Neural progenitor cell (in vitro differentiated cells): ENCODE measurements at places on chromosomes 2 and 18.

GRCh38 chr2:34025196-34025595 is 426.1 kb upstream of the FAM98A start:
- no peaks in the 10 kb centered on the region for H3K36me3 ChIP-seq
- no peaks in the 10 kb centered on the region for H3K27me3 ChIP-seq
- DNase-seq, result no peak
- H3K4me1 ChIP-seq, result peaks cover 8% of the 10 kb centered on the region
- no peak overlapping the region for H3K4me3 ChIP-seq

DNA sequence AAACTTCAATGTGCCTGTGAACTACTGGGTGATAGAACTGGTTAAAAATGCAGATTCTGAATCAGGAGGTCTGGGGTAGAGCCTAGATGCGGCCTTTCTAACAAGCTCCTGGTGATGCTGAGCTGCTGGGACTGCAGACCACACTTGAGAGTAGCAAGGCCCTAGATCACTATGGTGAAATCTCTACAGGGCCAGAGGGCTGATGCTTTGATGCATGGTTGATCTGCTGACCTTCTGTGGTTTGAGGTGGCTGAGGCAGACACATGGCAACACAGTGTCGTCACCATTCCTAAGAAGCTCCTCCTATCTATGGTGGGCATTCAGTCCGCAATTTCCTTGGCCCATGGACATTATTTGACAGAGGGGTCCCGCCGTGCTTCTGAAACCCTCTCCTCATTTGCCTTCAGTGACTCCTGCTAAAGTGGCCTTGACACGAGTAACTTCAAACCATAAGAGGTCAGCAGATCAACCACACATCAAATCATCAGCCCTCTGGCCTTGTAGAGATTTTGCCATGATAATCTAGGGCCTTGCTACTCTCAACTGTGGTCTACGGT is 19.8 kb downstream of the CCDC68 start:
- H3K4me1 ChIP-seq, result no peaks in the 10 kb centered on the region
- H3K27me3 ChIP-seq, result no peaks in the 10 kb centered on the region
- DNase-seq, result no peak
- no peaks in the 10 kb centered on the region for H3K36me3 ChIP-seq
- H3K27ac ChIP-seq, result no peak overlapping the region

- DNase-seq, result no peak
- H3K4me3 ChIP-seq, result no peak overlapping the region
- H3K27me3 ChIP-seq, result no peaks in the 10 kb centered on the region
- no peak overlapping the region for H3K27ac ChIP-seq
- no peaks in the 10 kb centered on the region for H3K36me3 ChIP-seq
Measured at GRCh38 chr2:1437101-1437500, 23.8 kb downstream of the TPO start.

DNA sequence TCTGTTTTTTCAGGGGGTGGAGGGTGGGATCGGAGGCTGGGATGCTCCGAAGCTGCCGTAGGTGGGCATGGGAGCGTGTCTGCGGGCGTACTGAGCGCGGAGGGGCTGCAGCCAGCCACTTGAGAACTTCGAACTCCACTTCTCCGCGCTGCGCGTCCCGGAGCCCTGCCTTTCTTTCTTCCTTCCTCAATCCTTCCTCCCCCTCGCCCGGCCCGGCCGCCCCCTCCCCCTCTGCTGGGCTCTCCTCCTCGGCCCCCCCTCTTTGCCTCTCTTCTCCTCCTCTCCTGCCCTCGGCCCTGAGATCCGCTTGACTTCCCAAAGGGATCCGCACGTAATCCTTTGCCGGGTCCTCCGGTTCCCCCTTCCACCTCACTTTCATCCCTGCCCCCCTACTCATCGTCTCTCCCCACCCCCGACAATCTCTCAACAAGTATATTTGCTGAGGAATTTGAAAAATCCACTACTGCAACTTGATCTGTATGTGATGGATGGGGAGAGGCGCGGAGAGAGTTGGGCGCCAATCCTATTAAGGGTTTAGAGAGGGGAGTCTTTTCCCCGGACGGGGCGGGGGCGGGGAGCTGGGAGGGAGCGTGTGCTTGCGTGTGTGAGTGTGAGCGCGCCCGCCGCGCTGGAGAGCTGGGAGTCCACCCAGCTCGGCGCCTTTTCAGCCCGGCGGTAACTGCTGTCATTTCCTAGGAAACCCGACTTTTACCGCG is 1.1 kb downstream of the GLI2 start:
- DNase-seq, result peak; percentile 94
- peaks cover 40% of the 10 kb centered on the region for H3K4me1 ChIP-seq
- H3K27ac ChIP-seq, result peak overlapping the region; percentile 88
- H3K27me3 ChIP-seq, result no peaks in the 10 kb centered on the region

GRCh38 chr2:103959174-103960128 is 894.5 kb upstream of the POU3F3 start:
- no peaks in the 10 kb centered on the region for H3K27me3 ChIP-seq
- peak; percentile 76 for DNase-seq

DNA sequence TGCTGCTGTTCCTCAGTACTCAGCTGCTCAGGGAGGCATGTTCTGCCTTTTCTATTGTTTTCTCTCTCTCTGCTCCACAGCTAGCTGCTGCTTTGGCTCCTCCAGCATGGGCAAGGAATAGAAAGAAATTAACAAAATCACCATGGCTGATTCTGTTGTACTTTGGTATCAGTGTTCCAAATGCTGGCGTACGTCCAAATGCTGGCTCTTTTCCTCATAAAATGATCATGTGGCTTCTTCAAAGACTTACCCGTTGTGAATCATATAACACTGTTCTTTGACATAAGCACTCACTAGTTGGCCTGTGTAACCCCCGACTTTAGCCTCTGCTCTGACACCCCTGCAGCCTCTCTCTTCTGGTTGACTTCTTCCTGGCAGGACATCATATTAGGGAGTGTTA is 547.6 kb downstream of the CPS1 start:
- no peaks in the 10 kb centered on the region for H3K27me3 ChIP-seq
- no peak overlapping the region for H3K27ac ChIP-seq

GRCh38 chr2:233117351-233117750 is 57.2 kb downstream of the INPP5D start:
- H3K27me3 ChIP-seq, result no peaks in the 10 kb centered on the region
- H3K27ac ChIP-seq, result no peak overlapping the region
- no peak overlapping the region for H3K4me3 ChIP-seq
- H3K4me1 ChIP-seq, result no peaks in the 10 kb centered on the region

DNA sequence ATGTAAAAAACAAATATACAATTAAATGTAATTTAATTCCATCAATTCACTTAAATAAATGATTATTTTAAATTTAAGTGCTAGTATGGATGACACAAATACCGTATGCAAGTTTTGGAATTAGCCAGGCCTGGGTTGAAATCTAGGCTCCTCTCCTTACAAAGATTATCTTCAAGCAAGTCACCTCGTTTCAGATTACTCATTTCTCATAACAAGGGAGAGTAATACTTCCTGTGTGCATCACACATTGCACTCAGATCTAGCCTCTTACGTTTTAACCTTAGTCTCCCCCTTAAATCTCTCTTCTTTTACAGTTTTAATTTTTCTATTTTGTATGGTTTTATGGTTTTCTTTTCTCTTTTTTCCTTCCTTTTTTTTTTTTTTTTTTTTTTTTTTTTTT is 1475.9 kb upstream of the NXPH2 start:
- H3K36me3 ChIP-seq, result no peaks in the 10 kb centered on the region
- no peak overlapping the region for H3K27ac ChIP-seq
- no peak overlapping the region for H3K4me3 ChIP-seq
- DNase-seq, result no peak
- H3K27me3 ChIP-seq, result no peaks in the 10 kb centered on the region

DNA sequence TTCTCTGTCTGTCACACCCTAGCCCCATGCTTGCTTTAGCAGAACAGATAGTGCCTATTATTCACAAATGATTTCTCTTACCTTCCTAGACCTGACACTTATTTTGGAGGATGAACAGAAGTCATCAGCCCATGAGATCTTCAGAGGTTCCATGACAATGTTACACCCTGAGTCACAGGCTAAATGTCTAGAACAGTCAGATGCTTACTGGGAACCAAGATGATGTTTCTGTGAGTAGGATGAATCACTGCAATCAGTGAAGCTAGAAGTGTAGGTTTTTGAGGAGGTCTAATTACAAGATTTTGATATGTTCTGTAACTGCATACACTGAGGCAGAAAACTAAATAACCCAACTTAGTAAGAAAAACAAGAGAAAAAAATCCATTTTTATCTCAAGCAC is 123.0 kb upstream of the THUMPD2 start:
- no peaks in the 10 kb centered on the region for H3K36me3 ChIP-seq
- no peak overlapping the region for H3K4me3 ChIP-seq
- no peaks in the 10 kb centered on the region for H3K27me3 ChIP-seq

DNA sequence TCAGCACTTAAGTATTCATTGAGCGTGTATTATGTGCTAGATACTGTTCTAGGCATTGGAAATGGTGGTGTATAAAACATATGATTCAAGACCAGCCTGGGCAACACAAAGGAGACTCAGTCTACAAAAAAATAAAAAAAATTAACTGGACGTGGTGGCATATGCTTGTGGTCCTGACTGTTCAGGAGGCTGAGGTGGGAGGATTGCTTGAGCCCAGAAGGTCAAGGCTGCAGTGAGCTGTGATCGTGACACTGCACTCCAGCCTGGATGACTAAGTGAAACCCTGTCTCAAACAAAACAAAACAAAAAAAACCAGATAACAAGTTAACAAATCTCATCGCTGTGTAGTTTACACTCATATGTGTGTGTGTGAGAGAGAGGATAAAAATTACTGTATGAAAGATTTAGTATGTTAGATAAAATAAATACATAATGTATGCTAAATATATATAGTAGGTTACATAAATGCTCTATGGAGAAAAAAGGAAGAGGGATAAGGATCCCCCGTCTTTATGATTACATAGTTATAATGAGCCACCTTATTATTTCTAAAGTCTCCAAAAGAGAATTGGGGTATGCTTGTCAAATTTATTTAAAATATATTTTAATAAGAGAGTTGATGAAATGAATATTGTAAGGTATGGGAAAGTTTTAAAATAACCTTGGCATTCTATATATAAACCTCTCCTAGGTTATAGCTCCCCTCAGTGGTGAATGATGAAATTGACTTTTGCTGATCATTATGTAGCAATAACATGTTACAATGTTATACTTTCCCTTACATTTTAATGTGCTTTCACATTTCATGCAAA is 69.2 kb downstream of the EHBP1 start:
- H3K4me1 ChIP-seq, result no peaks in the 10 kb centered on the region
- peak; percentile 21 for DNase-seq
- no peaks in the 10 kb centered on the region for H3K36me3 ChIP-seq
- no peak overlapping the region for H3K4me3 ChIP-seq

- H3K27me3 ChIP-seq, result no peaks in the 10 kb centered on the region
- no peaks in the 10 kb centered on the region for H3K36me3 ChIP-seq
- peaks cover 35% of the 10 kb centered on the region for H3K4me1 ChIP-seq
- H3K4me3 ChIP-seq, result peak overlapping the region; percentile 16
- peak overlapping the region; percentile 65 for H3K27ac ChIP-seq
- DNase-seq, result peak; percentile 72
Measured at GRCh38 chr2:220209751-220210150, 582.3 kb downstream of the SLC4A3 start.

GRCh38 chr18:63150942-63151421 is 168.6 kb downstream of the BCL2 start:
- no peak overlapping the region for H3K4me3 ChIP-seq
- no peaks in the 10 kb centered on the region for H3K27me3 ChIP-seq
- H3K4me1 ChIP-seq, result no peaks in the 10 kb centered on the region
- H3K27ac ChIP-seq, result no peak overlapping the region

DNA sequence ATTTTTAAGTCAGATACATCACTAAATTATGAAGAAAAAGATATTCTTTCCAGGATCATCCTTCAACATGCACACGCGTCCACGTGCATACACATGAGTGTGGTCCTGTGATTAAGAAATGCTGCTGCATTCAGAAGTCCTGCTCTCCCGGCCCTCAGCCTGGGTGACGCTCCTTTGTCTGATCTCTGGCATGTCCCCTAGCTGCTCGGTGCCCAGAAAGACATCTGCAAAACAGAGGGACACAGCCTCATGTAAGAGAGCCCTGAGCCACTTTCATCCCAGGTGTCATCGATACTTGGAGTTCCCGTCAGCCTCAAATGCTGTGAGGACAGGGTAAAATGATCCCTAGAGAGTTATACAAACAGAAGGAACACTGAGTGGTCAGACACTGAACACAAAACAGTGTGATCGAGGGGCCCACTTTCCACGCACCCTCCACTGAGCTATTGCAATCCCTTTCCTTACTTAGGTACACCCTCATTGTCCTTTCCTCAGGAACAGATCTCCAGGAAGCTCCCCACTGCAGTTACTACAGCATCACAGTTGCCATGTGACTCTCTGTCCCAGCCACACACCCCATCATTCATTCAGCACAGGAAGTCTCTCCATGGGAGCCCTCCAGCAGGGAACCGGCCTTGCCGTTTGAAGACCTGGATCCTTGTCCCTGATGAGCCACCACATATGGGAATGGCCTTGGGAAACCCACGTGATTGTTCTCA is 32.1 kb downstream of the CRACDL start:
- H3K4me1 ChIP-seq, result peaks cover 7% of the 10 kb centered on the region
- no peaks in the 10 kb centered on the region for H3K36me3 ChIP-seq
- no peaks in the 10 kb centered on the region for H3K27me3 ChIP-seq
- H3K4me3 ChIP-seq, result no peak overlapping the region
- DNase-seq, result no peak
- no peak overlapping the region for H3K27ac ChIP-seq

DNA sequence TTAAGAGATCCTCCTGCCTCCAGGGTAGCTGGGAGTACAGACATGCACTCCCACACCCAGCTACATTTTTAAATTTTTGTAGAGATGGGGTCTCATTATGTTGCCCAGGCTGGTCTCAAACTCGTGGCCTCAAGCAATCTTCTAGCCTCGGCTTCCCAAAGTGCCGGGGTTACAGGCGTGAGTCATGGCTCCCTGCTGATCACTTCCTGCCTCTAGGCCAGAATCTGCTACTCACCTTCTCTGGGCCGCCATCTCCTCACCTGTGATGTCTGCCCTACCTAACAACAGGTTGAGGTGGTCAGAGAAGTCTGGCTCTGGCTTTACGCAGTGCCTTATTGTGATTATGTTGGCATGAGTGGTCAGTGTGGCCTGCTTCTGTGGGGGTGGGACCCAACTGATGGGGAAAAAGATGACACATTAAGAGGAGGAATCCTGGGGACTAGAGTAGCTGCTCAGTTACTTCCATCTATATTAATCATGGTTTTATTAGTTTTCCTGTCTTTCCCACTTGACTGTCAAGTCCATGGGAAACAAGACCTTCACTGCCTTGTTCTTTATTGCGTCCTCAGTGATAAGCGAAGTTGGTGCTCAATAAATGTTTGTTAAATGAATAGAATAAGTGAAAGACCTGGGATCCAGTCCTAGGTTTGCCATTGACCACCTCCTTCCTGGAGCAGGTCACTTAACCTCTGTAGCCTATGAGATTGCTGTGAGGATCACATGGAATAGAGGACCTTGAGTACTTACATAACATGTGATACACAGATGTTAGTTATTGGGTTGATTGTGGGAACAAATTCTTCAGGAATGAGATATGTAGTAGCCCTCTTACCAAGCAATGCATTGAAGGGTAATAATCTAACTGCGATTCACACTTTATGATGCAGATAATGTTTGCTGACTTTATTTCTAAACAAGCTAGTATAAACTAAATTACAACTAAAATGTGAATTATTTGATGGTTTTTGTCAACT is 15.7 kb downstream of the KCTD1 start:
- no peak overlapping the region for H3K4me3 ChIP-seq
- no peaks in the 10 kb centered on the region for H3K36me3 ChIP-seq
- no peak for DNase-seq
- H3K27me3 ChIP-seq, result no peaks in the 10 kb centered on the region

- no peak for DNase-seq
- H3K4me1 ChIP-seq, result peaks cover 4% of the 10 kb centered on the region
- H3K36me3 ChIP-seq, result no peaks in the 10 kb centered on the region
Measured at GRCh38 chr2:159586034-159586433, 30.3 kb downstream of the BAZ2B start.

- H3K36me3 ChIP-seq, result no peaks in the 10 kb centered on the region
- H3K4me3 ChIP-seq, result no peak overlapping the region
- no peaks in the 10 kb centered on the region for H3K4me1 ChIP-seq
- no peak for DNase-seq
- H3K27me3 ChIP-seq, result no peaks in the 10 kb centered on the region
Measured at GRCh38 chr2:107635883-107636282, 190.8 kb upstream of the RGPD4 start.
